ENCODE measurements at places on chromosomes 13 and 19.

- DNase-seq: no peak
These were observed 10.3 kb downstream of the RASA3 start for GRCh38 chr13:114122127-114122511.

- DNase-seq: no peak
These were observed 49.9 kb downstream of the KCTD12 start for GRCh38 chr13:76836311-76836710.

GRCh38 chr19:28575816-28576215, 637.1 kb downstream of the UQCRFS1 start:
- DNase-seq: no peak

DNA sequence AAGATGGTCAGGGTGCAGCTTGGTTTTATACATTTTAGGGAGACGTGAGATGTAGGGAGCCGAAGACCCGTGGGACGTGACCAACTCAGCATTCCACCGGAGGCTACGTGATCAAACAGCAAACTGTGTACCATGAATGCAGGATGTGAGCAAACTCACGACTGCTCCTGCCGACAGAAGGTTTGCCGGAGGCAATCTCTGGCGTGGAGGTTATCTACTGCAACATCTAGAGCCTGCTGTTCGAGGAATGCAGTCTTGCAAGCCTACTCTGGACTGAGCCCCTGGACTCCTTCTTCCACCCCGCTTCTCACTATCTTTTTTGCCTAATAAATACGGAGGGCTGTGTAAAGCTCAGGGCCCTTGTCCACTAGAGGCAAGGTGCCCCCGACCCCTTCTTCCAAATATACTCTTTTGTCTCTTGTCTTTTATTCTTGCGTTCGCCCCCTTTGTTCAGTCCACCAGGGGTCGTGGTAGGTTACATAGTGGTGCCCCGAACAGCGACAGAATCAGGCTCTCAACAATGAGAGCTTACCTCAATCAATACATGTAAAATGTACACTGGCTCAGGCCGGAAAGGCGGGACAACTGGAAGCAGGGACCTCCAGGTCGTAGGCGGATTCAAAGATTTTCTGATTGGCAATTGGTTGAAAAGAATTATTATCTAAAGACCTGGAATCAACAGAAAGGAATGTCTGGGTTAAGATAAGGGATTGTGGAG, 8.9 kb upstream of the OR1I1 start:
- peak; percentile 39 for DNase-seq

DNA sequence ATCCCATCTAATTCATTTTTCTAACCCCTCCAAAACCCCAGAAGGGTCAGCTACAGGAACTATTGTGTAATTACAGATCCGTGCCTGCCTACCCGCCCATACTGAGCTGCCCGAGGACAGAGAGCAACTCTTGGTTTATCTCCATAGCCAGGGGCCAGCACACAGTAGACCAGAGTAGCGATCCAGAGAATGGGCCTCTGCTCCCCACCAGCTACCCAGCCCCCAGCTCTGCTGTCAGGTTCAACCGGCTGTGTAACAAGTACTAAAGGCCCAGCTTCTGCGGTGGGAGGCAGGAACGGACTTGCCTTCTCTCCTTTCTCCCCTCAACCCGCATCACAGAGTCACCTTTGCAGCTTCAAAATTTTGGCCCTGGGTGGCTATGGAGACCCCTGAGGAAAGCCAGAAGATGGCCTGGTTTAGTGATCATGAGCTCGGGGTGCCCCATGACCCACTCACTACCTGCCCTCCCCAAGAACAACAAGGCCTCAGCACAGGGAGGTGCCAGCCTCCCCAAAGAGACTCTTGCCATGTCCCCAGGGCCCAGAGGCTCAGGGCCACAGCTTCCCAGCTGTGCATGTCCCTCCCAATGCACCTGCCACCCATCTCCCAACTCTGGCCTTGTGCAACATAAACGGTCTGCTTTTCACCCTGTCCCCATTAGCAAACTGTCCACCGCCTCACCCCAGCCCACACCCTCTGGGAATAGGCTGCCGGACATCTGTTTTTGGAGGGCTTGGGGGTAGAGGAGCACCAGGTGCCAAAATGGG, 5.7 kb downstream of the CALM3 start:
- DNase-seq: no peak

DNA sequence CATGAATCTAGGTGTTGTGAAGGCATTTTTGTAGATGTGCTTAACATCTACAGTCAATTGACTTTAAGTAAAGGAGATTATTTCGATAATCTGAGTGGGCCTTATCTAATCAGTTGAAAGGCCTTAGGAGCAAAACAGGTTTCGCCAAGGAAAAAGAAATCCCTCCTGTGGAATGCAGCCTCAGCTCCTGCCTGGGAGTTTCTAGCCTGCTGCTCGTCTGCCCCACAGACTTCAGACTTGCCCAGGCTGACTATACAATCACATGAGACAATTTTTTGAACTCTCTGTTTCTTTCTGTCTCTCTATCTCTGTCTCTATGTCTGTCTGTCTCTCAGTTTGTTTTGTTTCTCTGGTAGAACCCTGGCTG, 312.5 kb downstream of the OLFM4 start:
- DNase-seq: no peak

- no peak for DNase-seq
These were observed 81.5 kb downstream of the ATP11A start for GRCh38 chr13:112771139-112771876.

DNA sequence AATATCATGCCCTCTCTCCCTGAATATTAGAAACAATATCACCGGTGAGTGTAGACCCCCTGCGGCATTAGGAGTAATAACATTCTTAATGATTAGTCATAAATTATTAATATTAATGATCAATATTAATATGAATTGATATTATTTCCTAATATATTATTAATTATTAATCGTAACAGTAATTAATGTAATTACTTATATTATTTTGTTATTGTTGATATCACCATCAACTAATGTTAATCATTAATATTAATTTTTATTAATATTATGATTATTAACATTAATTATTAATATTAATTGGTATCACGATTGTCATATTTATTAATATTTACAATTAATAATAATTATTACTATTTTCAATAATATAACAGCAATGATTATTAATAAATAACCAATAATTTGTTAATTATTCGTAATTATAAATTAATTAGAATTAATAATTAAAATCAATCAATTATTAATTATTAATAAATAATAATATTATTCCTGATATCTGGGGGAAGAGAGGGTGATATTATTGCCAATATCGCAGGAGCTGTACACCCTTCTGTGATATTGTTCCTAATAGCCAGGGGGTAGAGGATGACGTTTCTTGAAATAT, 528.8 kb upstream of the PCDH20 start:
- no peak for DNase-seq

DNA sequence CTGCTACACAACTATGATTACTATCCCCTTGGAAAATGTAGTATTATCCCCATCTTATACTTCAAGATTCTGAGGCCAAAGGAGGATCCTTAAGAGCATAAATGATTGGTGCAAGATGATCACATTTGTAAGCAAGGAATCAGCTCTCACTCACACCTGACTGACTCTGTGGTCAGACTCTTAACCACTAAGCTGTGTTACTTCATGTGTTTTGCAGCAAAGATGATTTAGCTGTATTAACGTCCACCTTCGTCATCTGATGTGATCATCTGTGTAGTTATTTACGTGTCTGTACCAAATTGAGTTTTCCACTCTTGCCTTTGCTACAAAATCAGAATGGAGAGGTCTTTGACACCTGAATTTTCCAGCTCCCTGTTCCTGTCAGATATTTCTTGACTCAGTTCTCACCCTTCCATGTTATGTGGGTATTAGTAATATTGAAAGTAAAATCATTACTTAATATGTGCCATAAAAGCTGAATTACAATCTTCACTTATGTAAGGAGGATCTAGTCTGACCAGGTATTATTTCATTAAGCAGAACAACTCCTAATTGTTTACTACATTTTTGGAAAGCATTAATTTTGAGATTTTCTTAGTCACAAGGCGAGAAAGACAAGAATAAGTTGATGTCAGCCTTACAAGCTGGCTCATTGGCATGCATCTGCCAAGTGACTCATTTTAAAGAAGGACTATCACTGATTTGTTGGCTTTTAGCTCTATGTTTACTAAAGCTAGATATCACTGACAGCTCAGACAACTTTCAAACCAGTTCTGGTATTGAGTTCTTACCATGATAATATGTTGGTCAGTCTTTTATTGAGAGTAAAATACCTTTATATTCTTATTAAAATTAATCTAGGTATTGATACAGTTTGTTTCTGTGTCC, 1279.8 kb upstream of the PCDH9 start:
- DNase-seq: no peak

Data from HepG2 (cell line).